CD4-positive, alpha-beta T cell (primary cell): ENCODE measurements at places on chromosomes 6 and 20. TPM values are rescaled to one million over a fixed set of nuclear protein-coding genes. Genes with fewer than 3 reads are reported as not detected.

DNA sequence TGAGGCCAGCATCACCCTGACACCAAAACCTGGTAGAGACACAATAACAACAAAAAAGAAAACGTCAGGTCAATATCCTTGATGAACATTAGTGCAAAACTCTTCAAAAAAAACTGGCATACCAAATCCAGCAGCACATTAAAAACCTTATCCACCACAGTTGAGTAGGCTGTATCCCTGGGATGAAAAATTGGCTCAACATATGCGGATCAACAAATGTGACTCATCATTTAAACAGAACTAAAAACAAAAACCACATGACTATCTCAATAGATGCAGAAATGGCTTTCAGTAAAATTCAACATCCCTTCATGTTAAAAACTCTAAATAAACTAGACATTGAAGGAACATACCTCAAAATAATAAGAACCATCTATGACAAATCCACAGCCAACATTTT lies 59.6 kb upstream of the PHIP start:
- no peak overlapping the region for H3K27ac ChIP-seq
- DNase-seq: no peak
- peaks cover 10% of the 10 kb centered on the region for H3K27me3 ChIP-seq
- no peaks in the 10 kb centered on the region for H3K36me3 ChIP-seq
- H3K4me3 ChIP-seq: no peak overlapping the region
- no peaks in the 10 kb centered on the region for H3K4me1 ChIP-seq

The TINAG gene
- not detected for total RNA-seq

The SFTA2 gene
- total RNA-seq: not detected

GRCh38 chr20:15923030-15923776 lies 650.0 kb downstream of the KIF16B start:
- no peaks in the 10 kb centered on the region for H3K27me3 ChIP-seq
- H3K36me3 ChIP-seq: no peaks in the 10 kb centered on the region

The NOX3 gene
- total RNA-seq: not detected

The BPIFA3 gene
- total RNA-seq: not detected

GRCh38 chr6:35980991-35981645 lies 43.3 kb downstream of the SLC26A8 start:
- H3K36me3 ChIP-seq: no peaks in the 10 kb centered on the region
- no peaks in the 10 kb centered on the region for H3K4me1 ChIP-seq
- no peak overlapping the region for H3K4me3 ChIP-seq
- no peak for DNase-seq
- no peak overlapping the region for H3K27ac ChIP-seq

The TAGAP gene
- 245 TPM for total RNA-seq

The MOG gene
- not detected for total RNA-seq

DNA sequence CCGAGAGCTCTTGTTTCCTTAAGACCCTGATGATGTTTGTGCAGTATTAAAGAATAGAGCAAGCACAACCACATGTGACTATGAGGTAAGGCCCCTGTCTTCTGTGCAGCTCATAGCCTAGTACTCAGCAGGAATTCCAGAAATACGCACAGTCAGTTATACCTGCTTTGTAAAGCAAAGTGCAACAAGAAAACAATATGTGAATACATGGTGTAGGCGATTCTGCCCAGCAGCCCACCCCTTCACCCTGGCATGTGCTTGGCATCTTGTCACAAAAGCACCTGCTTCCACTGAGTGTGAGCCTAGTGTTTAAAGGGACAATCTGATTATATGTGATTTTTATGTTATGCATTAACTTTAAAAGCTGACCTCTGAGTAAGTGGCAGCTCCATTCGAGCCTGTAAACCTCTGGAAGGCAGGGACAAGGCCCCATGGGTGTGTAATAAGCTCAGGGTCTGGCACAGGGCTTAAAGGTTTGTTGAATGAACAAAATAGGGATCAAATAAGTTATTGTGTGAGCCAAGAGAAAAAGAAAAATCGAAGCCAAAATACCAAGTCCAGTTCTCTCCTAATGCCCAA lies 148.7 kb downstream of the DOK5 start:
- H3K4me1 ChIP-seq: no peaks in the 10 kb centered on the region
- H3K4me3 ChIP-seq: no peak overlapping the region
- no peak overlapping the region for H3K27ac ChIP-seq
- peaks cover 2% of the 10 kb centered on the region for H3K27me3 ChIP-seq
- DNase-seq: no peak

DNA sequence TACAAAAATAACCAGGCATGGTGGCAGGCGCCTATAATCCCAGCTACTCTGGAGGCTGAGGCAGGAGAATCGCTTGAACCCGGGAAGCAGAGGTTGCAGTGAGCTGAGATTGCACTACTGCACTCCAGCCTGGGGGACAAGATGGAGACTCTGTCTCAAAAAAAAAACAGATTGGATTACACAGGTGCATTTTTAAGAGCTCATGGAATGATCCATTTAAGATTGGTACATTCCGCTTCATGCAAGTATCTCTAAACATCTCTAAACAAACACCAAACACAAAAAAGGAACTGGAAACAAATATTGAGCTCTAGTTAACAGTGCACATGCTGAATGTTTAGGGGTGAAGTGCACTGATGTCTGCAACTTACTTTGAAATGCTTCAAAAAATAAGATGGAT lies 154.3 kb downstream of the GRM4 start:
- H3K27me3 ChIP-seq: peaks cover 5% of the 10 kb centered on the region
- H3K4me3 ChIP-seq: no peak overlapping the region
- H3K4me1 ChIP-seq: no peaks in the 10 kb centered on the region
- no peak overlapping the region for H3K27ac ChIP-seq

The IRF4 gene
- 16.9 TPM for total RNA-seq

The MACROD2 gene
- total RNA-seq: not detected

The HLA-DRB5 gene
- total RNA-seq: 12.6 TPM

DNA sequence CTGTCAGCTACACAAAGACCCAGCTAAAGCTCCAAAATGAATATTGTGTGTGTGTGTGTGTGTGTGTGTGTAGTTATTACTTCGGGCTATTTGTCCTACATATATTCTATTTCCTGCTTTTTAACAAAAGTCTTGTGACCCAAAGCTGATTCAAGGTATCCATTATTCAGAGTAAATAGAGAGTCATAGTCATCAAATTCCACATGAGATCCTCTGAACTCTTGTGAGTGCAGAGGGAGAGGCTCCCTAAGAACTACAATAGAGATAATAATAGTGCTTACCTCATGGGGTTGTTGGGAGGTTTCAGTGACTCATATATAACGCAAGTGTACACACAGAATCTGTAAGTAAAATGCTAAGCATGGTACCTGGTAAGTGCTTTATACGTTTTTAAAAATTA lies 95.6 kb upstream of the SHLD1 start:
- H3K27me3 ChIP-seq: no peaks in the 10 kb centered on the region
- H3K36me3 ChIP-seq: no peaks in the 10 kb centered on the region
- no peak overlapping the region for H3K4me3 ChIP-seq
- H3K27ac ChIP-seq: no peak overlapping the region

The HSF2 gene
- total RNA-seq: 47.6 TPM

DNA sequence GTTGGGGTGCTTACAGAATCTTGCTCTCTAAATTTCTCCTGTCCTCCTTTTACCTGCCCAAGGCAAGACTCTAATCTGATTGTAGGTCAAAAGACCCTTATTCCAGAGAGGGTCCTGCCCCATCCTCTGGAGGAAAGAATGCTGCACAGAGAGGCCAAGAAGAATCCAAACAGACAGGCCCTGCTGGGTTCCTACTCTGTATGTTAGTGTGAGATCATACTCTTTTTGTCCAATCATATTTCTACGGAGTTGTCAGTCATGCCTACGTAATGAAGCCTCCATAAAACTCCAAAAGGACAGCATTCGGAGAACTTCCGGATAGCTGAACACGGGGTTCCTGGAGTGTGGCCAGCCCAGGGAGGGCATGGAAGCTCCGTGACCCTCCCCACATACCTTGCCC lies 50.5 kb downstream of the VEGFA start:
- no peaks in the 10 kb centered on the region for H3K36me3 ChIP-seq
- no peaks in the 10 kb centered on the region for H3K4me1 ChIP-seq
- no peak overlapping the region for H3K27ac ChIP-seq
- no peak for DNase-seq

GRCh38 chr6:64227863-64228262 lies 592.3 kb downstream of the PHF3 start:
- no peak overlapping the region for H3K4me3 ChIP-seq
- H3K36me3 ChIP-seq: no peaks in the 10 kb centered on the region
- H3K27me3 ChIP-seq: no peaks in the 10 kb centered on the region
- no peak for DNase-seq

- H3K27me3 ChIP-seq: no peaks in the 10 kb centered on the region
- DNase-seq: no peak
- H3K27ac ChIP-seq: no peak overlapping the region
- H3K36me3 ChIP-seq: no peaks in the 10 kb centered on the region
- peaks cover 33% of the 10 kb centered on the region for H3K4me1 ChIP-seq
Measured at GRCh38 chr6:7148100-7148822, 40.5 kb downstream of the RREB1 start.

- no peak overlapping the region for H3K27ac ChIP-seq
- H3K4me1 ChIP-seq: no peaks in the 10 kb centered on the region
- H3K4me3 ChIP-seq: no peak overlapping the region
- no peaks in the 10 kb centered on the region for H3K27me3 ChIP-seq
- no peaks in the 10 kb centered on the region for H3K36me3 ChIP-seq
Measured at GRCh38 chr20:62539198-62540045, 63.6 kb upstream of the GATA5 start.

- H3K27ac ChIP-seq: no peak overlapping the region
- DNase-seq: no peak
- H3K36me3 ChIP-seq: no peaks in the 10 kb centered on the region
- H3K4me3 ChIP-seq: no peak overlapping the region
- no peaks in the 10 kb centered on the region for H3K27me3 ChIP-seq
- no peaks in the 10 kb centered on the region for H3K4me1 ChIP-seq
Measured at GRCh38 chr6:44892579-44892978, 435.6 kb upstream of the RUNX2 start.

DNA sequence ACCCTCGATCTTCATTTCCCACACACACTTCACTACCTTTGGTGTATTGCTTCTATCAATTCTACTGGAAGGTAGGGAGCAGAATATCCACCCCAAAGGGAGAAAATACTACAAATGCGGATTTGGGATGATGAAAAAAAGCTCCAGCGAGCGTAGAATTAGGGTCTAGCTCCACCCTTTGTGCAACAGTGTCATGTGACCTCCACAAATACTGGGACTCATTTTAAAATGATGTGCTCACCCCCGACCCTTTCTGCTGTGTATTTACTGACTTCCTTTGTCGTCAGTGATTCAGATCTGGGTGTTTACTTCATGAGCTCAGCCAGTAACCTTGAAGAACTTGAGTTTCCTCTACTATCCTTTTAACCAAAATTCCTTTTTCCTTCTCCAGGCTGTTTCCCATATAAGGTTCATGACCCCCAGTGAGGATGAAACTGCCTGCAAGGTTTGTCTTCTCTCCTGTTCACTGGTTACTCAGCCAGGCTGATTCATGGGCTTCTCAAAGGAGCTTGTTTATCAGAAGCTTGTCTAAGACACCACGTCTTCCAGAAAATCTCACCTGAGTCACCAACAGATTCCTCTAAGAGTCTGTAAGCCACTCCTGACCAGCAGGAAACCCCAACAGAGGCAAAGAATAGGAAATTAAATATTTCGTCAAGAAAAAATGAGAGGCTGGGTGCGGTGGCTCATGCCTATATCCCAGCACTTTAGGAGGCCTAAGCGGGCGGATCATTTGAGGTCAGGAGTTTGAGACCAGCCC lies 39.6 kb upstream of the PAX1 start:
- no peaks in the 10 kb centered on the region for H3K27me3 ChIP-seq
- no peak overlapping the region for H3K4me3 ChIP-seq
- no peaks in the 10 kb centered on the region for H3K36me3 ChIP-seq
- no peak overlapping the region for H3K27ac ChIP-seq
- no peaks in the 10 kb centered on the region for H3K4me1 ChIP-seq

DNA sequence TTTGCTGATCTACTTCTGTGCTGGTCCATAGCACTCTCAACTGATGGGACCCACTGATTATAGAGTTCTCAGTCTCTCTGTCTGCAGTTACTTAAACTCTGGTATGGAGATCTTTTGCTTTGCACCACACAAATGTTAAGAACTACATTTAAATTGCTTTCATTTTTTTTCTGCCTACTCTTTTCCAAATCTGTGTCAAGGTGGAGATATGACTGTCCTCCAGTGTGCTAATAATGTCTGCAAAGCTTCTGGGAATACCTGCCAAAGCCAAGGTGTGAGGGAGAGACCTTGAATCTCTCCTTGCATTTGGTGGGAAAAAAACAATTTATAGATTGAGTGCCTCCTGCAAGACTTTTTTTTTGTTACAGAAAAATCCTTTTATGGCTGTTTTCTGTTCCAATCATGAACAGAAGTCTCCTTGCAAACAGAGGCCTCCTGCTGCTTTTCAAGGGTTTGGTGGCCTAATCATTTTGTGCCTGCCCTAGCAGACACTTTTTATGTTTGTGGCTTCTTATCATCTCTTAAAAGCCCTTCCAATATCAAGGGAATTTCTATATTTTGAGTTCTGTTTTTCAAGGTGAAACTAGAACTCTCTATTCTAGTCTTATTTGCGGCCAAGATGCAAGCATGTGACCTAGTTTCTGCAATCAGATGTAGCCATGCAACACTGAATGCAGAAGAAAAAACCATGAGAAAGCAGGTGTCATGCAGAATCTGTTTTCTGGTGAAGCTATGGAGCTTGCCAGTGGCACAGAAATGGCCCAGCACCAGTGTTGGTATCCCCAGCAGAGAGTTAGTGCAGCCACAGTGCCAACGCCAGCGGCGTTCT lies 23.2 kb upstream of the AKIRIN2 start:
- peaks cover 21% of the 10 kb centered on the region for H3K4me1 ChIP-seq
- no peak overlapping the region for H3K27ac ChIP-seq
- H3K36me3 ChIP-seq: no peaks in the 10 kb centered on the region
- no peaks in the 10 kb centered on the region for H3K27me3 ChIP-seq

DNA sequence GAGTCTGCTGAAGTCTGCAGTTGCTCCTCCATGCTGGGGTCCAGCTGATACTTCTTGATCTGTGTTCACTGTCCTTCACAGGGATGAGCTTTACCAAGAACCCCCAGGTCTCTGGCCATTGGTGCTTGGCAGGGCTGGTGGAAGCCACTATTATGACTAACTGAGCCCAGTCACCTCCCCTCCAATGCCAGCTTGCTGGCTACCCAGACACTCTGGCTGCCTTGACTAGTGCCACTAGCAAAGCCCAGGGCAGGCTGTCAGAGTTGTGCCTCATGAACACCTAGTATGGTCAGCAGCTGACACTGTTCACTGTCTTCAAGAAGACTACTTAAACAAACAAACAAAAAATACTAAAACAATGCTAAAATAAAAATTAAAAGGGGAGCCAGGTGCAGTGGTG lies 8.8 kb downstream of the ASIP start:
- H3K27ac ChIP-seq: no peak overlapping the region
- no peak overlapping the region for H3K4me3 ChIP-seq
- no peaks in the 10 kb centered on the region for H3K36me3 ChIP-seq
- H3K27me3 ChIP-seq: no peaks in the 10 kb centered on the region
- DNase-seq: no peak
- no peaks in the 10 kb centered on the region for H3K4me1 ChIP-seq

GRCh38 chr20:48489656-48490055 lies 338.1 kb downstream of the PREX1 start:
- no peaks in the 10 kb centered on the region for H3K4me1 ChIP-seq
- H3K27ac ChIP-seq: no peak overlapping the region
- H3K36me3 ChIP-seq: no peaks in the 10 kb centered on the region
- H3K27me3 ChIP-seq: peaks cover 8% of the 10 kb centered on the region

The TNFRSF21 gene
- 0.96 TPM for total RNA-seq
